CD4-positive, alpha-beta memory T cell (primary cell): ENCODE measurements at places on chromosomes 2 and 18. TPM values are rescaled to one million over a fixed set of nuclear protein-coding genes. Genes with fewer than 3 reads are reported as not detected.

The OSR1 gene
- not detected for total RNA-seq

The SLC16A14 gene
- 0.14 TPM for total RNA-seq

The ANKRD30BL gene
- not detected for total RNA-seq

The SULT1C3 gene
- not detected for total RNA-seq

The DNAH6 gene
- 2.9 TPM for total RNA-seq

The MGAT5 gene
- 81.3 TPM for total RNA-seq

The FAM117B gene
- 27.1 TPM for total RNA-seq

The FAM228A gene
- 0.81 TPM for total RNA-seq

The ELOA2 gene
- not detected for total RNA-seq

The VWA3B gene
- total RNA-seq, result not detected

The SLC8A1 gene
- 0.79 TPM for total RNA-seq

The SMYD1 gene
- not detected for total RNA-seq

The CD226 gene
- total RNA-seq, result 95.7 TPM

The TMEM163 gene
- total RNA-seq, result not detected

The FBXO15 gene
- 2.6 TPM for total RNA-seq

The SLC19A3 gene
- total RNA-seq, result not detected

The REG3G gene
- not detected for total RNA-seq

The GAREM1 gene
- 0.52 TPM for total RNA-seq

The ANKRD39 gene
- 24.5 TPM for total RNA-seq

The DRC1 gene
- total RNA-seq, result not detected

The IL1R1 gene
- total RNA-seq, result 0.86 TPM

The NR4A2 gene
- total RNA-seq, result 2.1 TPM

The AP1S3 gene
- total RNA-seq, result 0.96 TPM

The NRBP1 gene
- total RNA-seq, result 119 TPM

The CPO gene
- total RNA-seq, result not detected

The GKN1 gene
- total RNA-seq, result not detected

The DYNAP gene
- not detected for total RNA-seq

The KCNF1 gene
- total RNA-seq, result not detected

The METTL21A gene
- 16.9 TPM for total RNA-seq

The OR6B2 gene
- total RNA-seq, result not detected

The RUFY4 gene
- 0.30 TPM for total RNA-seq

The SCN9A gene
- not detected for total RNA-seq

The CLIP4 gene
- 69.2 TPM for total RNA-seq

The FBXO41 gene
- 11.4 TPM for total RNA-seq

The ANKRD29 gene
- not detected for total RNA-seq

The ZNF804A gene
- total RNA-seq, result 0.06 TPM

The STPG4 gene
- 0.58 TPM for total RNA-seq
